ENCODE measurements at places on chromosomes 6 and 20.

GRCh38 chr6:53767941-53768340 lies 26.9 kb upstream of the LRRC1 start:
- no peak for DNase-seq

- no peak for DNase-seq
These were observed 42.2 kb upstream of the TGM6 start for GRCh38 chr20:2338411-2339066.

GRCh38 chr20:48770700-48771442 lies 56.9 kb downstream of the PREX1 start:
- DNase-seq: no peak

GRCh38 chr6:134515986-134516385 lies 198.1 kb upstream of the SGK1 start:
- DNase-seq: no peak

DNA sequence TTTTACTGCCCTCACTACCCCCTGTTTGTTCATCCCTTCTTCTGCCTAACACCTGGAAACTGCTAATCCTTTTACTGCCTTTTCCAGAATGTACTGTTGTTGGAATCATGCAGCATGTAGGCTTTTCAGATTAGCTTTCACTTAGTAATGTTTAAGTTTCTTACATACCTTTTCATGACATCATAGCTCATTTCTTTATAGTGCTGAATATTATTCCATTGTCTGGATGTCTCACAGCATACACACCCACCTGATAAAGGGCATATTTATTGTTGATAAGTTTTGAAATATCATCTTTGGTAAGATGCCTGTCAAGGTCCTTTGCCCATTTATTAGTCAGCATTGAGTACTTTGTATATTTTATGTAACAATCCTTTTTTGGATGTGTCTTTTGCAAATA lies 588.2 kb upstream of the NRSN1 start:
- DNase-seq: no peak

DNA sequence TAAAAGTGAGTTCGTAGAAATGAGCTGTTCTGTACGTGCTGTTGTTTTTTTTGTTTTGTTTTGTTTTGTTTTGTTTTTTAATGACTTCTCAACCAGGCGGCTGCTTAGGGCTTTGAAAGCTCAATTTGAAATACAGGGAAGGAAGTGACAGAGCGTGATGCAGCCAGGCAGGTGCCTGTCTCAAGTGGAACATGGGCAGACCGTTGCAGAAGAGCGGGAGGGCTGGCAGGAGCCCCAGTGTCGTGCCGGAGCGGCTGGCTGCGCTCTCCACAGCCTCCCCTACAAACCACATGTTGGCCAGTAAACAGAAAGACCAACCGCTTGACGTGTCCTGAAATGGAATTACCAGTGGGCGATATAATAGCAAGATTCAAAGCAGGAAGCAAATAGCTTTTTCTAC lies 164.9 kb upstream of the RREB1 start:
- DNase-seq: no peak

DNA sequence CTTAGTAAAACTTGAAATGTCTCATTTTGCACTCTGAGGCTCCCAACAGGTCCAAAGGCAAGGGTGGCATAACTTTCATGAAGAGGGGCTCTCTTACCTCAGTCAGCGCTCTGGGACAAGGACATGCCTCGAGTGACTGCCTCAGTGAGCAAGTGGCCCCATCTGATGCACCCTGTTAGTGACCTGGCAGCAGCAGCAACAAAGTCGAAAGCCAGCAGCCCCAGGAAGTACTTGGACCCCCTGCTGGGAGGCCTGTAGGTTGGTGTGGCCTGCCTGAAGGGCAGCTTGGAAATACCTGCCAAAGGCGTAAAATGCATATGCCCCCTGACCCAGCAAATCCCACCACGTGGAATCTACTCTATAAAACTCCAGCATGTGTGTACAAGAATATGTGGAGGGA lies 13.2 kb downstream of the MAP1LC3A start:
- no peak for DNase-seq

- no peak for DNase-seq
These were observed 507.3 kb upstream of the CITED2 start for GRCh38 chr6:139881728-139882211.

- DNase-seq: no peak
These were observed 240.3 kb downstream of the TPBG start for GRCh38 chr6:82603871-82604270.

- no peak for DNase-seq
These were observed 41.9 kb upstream of the SIM1 start for GRCh38 chr6:100506651-100507050.

DNA sequence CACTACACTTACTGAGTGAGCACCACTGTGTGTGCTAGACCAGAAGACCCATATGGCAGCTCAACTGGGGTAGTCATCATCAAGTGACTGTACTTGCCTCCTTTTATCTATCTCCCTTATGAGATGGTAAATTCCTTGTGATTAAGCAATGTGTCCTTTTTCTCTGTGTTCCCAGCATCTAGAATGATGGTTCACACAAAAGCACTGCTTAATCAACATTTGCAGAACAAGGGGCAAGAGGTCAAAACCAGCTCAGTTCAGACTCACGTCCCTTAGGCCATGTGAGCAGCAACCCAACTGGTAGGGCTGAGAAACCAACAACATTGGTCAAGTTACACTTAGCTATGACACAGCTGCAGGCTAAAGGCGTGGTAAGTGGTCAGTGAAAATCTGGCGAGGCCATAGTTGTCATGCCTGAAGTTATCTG lies 10.0 kb downstream of the TRAM2 start:
- DNase-seq: no peak

GRCh38 chr6:7139835-7140470 lies 32.2 kb downstream of the RREB1 start:
- DNase-seq: no peak

DNA sequence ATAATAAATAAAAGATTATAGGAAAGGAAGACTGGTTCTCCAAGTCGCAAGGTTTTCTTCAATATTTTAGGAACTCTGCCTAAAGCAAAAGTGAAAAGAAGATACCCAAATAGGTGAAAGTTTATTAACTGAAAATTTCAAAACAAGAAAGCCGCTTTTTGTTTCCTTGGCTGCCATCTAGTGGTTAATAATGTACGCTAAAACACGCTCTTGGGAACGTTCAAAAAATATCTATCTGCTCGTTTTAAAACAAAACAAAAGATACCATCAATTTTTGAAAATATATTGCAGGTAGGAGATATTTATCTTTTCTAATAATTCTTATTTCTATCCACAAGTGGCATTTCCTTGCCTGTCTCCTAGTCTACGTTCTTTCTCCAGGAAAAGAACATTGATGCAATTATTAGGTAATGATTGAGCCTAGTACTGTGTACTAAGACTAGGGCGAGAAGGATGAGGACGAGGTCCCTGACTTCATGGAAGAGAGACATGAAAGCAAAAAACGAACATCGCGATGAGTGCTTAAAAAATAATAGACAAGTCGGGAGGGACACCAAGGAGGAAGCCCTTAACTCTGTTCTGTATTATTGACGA lies 97.2 kb downstream of the SPTLC3 start:
- no peak for DNase-seq

DNA sequence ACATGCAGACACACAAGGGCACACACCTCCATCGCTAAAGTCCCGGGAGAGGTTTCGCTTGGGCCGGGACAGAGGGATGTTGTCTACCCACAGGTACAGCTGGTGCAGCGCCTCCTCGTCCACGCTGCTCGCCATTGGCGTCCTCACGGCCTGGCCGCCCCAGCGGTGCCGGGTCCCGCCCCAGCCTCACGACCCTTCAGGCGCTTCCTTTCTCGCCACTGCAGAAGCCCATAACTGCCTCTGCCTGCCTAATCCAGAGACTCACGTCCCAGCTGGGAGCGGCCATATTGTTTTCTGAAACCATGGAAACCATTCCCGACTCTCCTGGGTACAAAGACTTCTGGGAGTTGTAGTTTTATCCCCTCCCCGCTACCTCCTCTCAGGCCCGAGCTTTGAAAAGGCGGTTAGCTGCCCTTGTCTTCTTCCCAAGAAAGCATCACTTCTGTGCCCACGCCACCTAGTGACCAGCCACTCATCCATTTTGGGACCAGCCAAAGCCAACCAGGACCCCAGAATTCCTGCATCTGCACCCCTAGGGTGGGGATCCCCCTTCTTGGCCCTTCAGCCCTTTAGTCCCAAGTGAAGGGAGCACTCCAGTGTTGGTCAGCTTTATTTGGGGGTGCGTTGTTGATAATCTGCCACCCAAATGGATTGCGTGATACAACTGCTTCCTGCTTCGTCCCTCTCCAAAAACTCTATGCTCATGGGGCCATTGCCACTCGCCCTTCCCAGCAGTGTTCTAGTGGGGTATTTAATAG lies at the start of gene SPEF1:
SPEF1 (minus strand) TSS at position 296 of the 758 bp plus-strand sequence; CDS start at position 135, 161 bp downstream.
- no peak for DNase-seq

DNA sequence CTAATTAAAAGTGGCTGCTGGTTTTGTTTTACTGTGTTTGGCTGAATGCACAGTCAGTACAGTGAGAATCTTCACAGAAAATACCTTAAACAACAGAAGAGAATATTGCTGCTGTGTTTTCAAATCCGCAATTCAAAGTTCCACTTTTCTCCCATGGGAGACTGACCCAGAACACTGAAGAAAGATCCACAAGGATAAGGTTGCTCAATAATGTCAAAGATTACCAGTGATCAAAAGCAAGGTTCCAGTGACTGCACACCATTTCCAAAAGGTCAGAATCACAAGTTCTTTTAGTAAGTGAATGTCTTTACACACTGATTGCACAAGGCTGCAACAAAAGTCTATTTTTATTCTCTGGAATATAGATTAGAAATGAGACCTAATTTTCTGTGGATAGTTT lies 82.3 kb downstream of the EPHA7 start:
- DNase-seq: no peak

DNA sequence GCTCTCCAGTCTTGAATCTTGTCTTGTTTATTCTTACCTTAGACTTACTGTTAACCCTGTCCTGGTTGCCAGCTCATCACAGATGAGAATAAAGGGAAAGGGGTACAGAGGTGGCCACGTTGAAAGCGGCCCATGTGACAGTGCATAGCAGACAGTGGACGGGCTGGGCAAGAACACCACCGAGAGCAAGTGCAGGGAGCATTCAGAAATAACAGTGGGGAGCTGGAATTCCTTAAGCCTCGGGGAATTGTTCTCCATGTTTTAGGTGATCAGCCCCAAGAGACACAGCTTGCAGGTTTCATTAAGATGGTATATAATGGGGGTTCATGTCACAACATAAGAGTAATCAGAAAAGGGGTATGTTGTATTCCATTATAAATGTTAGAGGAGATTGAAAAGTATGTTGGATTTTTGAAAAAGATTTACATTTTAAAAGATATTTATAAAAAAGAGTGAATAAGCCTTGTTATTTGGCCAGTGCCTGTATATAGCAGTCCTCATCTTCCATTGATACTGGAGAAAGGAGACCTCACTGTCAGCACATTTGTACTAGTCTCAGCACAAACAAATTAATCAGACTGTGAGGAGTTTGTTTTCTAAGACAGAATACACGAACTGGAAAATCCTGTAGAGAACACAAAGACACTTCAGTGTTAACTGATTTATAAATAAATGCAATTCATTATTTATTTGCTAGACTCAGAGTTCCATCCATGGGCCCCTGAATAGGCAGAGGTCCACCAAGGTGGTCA lies 35.4 kb downstream of the VAPB start:
- no peak for DNase-seq

- no peak for DNase-seq
These were observed 70.9 kb upstream of the PLEKHG1 start for GRCh38 chr6:150528648-150529285.

- no peak for DNase-seq
These were observed 52.5 kb downstream of the SSR1 start for GRCh38 chr6:7260291-7261031.

- DNase-seq: no peak
These were observed 182.3 kb upstream of the RAB32 start for GRCh38 chr6:146361128-146361924.

DNA sequence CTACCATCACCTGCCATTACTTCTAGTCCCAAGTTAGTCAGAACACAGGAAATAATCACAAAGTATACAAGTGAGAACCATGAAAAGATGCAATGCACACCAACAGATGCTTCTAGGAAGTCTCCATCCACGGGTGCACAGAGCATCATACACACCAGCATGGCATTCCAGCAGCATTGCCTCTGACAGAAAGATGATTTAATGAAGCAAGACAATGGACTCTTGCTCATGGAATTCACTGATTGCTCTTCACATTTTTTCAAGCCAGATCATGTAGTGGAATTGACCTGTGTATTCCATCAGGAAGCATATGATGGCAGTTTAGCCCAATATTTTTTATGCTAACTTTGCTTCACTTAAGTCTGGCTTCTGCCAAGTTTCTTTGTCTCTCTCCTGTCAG lies 406.3 kb upstream of the RGS17 start:
- no peak for DNase-seq

GRCh38 chr20:3670511-3670910 lies 7.3 kb upstream of the GFRA4 start:
- no peak for DNase-seq

DNA sequence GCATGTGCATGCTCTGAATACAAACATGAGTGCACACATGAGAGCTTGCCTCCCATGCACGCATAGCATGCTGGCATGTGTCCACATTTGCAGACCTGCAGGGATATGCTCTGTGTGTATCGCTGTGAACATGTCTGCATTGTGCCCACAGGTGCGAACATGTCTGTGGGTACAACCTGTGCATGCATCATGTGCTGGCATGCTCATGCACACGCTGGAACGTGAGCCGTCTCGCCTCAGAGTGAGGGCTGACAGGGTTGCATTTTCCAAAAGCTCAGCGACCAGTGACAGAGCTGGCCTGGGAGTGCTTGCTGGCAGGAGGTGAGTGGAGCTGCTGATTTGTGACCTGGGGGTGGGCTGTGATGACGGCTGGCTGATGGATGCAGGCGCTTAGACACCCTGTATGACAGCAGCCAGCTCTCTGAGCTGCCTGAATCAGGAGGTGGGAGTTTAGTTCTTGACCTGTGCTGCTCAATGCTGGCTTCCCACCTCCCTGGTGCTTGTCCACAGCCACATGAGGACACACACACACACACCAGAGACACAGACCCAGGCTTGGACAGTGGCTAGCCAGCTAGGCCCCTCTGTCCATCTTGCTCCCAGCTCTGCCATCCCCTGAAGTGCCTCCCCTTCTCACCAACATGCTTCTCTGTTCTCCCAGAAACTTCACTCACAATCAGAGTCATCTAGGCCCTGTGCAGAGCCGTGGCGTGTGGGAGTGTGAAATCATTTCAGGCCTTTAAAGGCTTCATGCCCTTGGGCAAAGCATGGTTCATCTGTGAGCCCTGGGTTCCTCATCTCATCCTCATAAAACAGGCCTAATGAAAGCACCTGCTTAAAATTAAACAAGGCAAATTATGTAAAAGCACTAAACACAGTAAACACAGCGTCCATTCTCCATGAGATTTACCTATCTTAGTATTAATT lies 51.4 kb downstream of the CD40 start:
- DNase-seq: no peak

DNA sequence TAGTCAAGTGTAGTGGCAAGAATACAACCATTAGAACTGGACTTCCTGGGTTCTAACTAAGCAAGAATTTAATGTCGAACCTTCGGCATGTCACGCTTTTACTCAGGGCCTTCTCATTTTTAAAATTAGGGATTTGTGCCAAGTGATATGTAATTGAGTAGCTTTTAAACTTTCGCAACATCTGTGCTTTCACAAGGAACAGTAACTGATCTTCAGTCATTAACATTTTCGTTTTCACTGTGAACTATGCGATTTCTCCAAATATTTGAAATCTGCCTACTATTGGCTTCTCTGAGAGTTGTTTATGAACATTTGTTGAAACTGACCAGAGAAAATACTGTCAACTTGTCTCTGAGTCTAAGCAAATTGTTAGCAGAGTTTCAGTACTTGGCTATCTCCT lies 27.6 kb downstream of the GRM1 start:
- no peak for DNase-seq
